Immature natural killer cell (primary cell): ENCODE measurements at places on chromosomes 7 and 10. TPM values are rescaled to one million over a fixed set of nuclear protein-coding genes. Genes with fewer than 3 reads are reported as not detected.

Gene XRCC2
- 0.52 TPM for polyA plus RNA-seq

Gene LIPK
- not detected for polyA plus RNA-seq

Gene TIMM23B
- 13.3 TPM for polyA plus RNA-seq

DNA sequence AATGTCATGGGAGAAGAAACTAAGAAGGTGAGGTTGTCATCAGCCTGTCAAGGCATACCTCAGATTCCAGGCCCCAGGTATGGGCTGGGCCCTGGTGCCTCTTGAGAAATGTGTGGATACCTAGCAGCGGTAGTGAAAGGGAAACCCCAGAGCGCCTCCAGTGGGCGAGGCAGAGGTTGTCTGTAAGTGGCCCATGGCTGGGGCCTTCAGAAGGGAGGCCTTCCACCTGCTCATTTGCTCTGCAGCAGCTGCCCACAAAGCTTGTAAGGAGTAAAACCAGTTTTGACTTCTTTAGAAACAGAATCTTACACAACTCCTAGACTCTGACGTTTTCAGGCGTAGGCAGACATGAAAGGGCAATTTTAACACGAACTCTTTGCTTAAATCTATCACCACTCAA, 509.9 kb downstream of the PARD3 start:
- H3K27me3 ChIP-seq: no peaks in the 10 kb centered on the region
- no peak for DNase-seq
- no peak overlapping the region for H3K4me3 ChIP-seq
- no peaks in the 10 kb centered on the region for H3K36me3 ChIP-seq
- H3K27ac ChIP-seq: no peak overlapping the region

DNA sequence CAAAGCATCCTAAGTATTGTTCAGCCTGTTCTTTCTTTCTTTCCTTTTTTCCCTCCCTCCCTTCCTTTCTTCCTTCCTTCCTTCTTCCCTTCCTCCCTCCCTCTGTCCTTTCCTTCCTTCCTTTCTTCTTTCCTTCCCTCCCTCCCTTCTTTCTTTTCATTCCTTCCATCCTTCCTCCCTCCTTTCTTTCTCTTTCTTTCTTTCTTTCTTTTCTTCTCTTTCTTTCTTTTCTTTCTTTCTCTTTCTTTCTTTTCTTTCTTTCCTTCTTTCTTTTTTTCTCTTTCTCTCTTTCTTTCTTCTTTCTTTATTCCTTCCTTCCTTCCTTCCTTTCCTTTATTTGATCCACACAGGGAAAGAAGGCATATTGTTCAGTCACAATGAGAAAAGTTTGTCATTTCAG, 21.2 kb downstream of the PNLIP start:
- H3K4me3 ChIP-seq: no peak overlapping the region
- H3K36me3 ChIP-seq: no peaks in the 10 kb centered on the region
- H3K27ac ChIP-seq: no peak overlapping the region

DNA sequence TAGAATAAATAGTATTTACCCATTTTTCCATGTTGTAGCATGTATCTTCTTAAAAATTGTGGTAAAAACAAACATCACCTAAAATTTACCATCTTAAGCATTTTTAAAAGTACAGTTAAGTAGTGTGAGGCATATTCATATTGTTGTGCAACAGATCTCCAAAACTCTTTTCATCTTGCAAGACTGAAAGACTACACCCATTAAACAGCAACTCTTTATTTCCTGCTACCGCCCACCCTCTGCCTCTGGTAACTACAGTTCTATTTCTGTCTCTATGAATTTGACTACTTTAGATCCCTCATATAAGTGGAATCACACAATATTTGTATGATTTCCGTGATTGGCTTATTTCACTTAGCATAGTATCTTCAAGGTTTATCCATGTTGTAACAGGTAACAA, 40.0 kb upstream of the AGBL3 start:
- H3K36me3 ChIP-seq: no peaks in the 10 kb centered on the region
- H3K27me3 ChIP-seq: peaks cover 8% of the 10 kb centered on the region
- no peak overlapping the region for H3K4me3 ChIP-seq
- no peak for DNase-seq

DNA sequence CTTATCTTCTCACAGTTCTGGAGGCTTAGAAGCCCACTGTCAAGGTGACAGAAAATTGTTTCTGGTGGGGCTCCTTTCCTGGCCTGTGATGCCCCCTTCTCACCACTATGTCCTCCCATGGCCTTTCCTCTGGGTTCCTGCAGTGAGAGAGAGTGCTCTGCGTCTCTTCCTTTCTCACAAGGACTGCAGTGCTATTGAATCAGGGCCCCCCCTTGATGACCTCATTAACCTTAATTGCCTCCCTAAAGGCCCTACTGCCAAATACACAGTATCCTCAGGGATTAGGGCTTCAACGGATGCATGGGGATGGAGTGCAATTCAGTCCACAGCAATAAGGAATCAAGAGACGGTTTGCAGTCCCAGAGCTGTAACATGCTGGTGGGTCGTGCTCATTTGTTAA, 82.0 kb upstream of the GRB10 start:
- no peak for DNase-seq
- H3K27ac ChIP-seq: no peak overlapping the region
- H3K36me3 ChIP-seq: no peaks in the 10 kb centered on the region
- H3K4me1 ChIP-seq: peaks cover 2% of the 10 kb centered on the region
- H3K4me3 ChIP-seq: no peak overlapping the region
- H3K27me3 ChIP-seq: no peaks in the 10 kb centered on the region

- no peaks in the 10 kb centered on the region for H3K27me3 ChIP-seq
- H3K36me3 ChIP-seq: no peaks in the 10 kb centered on the region
- no peak overlapping the region for H3K4me3 ChIP-seq
- H3K27ac ChIP-seq: no peak overlapping the region
- H3K4me1 ChIP-seq: no peaks in the 10 kb centered on the region
Observed at GRCh38 chr7:126790763-126791162, 462.0 kb downstream of the GRM8 start.
